ENCODE measurements at places on chromosomes 1 and 21.

DNA sequence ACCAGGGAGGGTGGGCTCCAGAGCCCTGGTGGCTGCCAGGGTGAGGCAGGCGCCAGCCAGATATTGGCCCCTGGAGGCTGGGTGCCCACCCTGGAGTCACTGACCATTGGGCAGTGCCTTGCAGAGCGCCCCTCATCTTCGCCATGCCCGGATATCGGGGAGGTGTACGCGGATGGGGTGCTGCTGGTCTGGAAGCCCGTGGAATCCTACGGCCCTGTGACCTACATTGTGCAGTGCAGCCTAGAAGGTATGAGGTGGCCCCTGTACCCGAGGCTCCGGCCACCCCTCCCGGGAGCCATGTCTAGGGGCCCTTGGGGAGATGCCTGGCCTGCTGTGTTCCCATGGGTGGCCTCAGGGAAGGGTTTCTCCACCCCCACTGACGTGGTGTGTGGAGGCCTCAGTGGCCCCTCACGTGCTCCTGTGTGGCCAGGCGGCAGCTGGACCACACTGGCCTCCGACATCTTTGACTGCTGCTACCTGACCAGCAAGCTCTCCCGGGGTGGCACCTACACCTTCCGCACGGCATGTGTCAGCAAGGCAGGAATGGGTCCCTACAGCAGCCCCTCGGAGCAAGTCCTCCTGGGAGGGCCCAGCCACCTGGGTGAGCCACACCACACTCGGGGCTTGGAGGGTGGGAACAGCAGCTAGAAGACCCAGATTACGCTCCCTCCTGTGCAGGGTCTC is 30.9 kb downstream of the TRIM11 start:
- DNase-seq = no peak

DNA sequence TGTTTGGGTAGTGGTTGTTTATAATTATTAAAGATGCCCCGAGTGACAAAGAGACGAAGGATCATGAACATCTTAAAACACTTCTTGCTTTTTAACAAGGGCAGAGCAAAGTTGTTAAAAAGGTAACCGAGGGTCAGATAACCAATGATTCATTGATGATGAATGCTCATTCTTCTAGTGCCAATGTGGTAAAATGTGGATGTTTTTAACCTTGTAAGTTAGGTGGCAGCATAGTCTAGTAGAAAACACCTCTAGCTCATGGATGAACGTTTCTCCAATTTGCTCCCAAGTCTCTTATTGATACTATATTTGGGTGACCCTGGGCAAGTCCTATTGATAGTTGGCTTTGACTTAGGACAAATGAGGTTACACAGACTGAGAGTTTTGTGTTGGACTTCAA is 167.9 kb downstream of the KIF26B start:
- DNase-seq = no peak

DNA sequence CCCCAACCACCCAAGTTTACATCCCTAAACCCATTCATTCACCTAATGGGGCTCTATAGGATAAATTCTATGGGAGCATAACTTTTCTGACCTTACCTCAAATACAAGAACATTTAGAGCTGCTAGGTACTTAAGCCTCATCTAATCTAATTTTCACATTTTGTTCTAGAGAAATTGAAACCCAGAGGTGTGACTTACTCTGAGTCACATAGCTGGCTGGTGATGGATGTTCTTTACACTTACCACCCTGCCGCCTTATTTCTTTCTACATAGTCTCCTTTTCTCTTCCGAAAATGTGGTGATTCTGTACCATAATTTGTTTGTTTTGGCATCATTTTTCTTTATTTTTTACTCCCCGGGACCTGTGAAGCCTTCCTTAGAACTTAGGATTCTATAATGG is 20.3 kb downstream of the TIPRL start:
- no peak for DNase-seq

DNA sequence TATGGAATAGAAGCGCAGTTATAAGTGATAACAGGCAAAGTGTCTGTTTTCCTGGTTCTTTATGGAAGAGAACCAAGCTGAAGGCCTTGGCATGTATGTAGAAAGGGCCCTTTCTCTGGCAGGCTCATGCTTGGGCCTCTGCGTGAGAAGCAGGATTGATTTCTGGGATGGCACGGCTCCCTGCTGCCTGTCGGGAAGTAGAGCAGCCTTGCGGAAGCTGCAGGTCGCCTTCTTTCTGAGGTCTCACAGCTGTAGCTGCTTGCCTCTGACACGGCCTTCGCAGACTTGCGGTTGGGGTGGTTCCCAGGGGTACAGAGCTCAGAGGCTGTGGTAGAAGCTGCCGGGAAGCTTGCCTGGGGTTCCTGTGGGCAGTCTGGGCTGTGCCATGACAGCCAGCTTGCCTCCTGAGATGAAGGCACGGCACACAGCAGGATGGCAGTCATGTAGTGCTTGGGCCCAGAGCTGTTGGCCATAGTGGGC is 39.4 kb downstream of the TRAPPC10 start:
- DNase-seq = no peak

DNA sequence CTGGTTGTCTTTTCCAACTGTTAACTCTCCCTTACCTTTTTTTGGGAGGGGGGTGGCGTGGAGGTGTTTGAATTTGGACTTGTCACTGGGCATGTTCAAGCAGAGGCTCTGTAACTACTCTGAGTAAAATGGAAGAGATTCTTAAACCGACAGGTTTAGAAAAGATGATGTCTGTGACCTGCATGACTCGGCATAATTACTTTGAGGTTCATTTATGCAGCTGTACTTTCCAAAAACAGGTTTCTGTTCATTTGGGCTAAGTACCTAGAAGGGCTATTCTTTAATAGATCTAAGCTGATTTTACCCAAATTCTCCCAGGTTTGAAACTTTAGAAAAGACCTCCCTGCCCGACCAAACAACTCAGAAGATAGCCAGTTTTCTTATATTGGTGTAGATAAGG is 80.3 kb downstream of the SLC35A3 start:
- no peak for DNase-seq

DNA sequence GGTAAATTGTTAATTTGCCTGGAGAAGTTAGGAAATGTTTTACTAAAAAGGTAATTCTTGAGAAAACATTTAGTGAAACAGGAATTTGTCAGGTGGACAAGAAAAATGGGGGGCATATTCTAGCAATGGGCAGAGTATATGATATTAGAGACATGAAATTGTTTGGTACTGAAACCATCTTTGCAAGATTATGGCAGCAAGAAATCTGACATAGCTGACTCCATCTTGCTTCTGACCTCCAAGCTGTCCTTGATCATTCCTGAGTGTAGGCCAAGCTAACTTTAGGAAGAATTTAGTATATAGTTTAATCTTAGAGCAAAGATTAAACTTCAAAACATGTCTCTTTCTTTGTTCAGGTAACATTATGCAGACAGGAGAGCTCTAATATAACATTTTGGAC is 14.0 kb upstream of the SAMSN1 start:
- no peak for DNase-seq

DNA sequence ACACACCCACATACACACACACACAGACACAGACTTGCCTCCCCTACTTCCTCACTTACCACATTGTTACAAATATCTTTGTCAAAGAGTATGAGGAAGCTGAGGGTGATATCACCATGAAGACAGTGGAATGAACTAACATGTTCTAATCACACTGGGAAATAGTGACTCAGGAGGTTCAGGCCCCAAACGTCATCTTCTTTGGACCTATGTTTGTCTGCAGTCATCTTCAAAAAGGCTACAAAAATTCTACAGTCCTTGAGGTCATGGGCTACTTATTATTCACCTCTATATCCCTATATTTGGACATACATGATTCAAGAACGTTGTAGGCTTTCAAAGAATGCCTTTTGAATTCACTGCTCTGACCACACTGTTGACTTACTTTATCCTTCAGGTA is 2.1 kb upstream of the LCE2C start:
- DNase-seq = no peak

DNA sequence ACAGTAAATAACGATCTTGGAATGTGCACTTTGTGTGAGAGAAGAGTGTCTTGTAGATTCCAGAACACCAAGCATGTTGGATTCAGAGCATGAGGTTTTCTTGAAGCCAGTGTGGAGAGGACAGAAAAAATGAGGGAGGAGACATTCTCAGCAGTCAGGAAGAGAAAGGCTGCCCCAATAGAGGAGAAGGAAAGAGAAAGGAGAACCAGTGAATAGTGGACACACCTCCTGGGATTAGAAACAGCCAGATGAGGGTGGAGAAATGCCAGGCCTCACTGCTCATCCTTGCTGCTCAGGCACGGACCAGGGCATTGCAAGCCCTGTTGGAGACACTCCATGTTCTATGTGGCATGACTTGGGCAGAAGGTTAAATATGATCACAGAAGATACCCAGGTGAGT is 69.0 kb upstream of the KAZN start:
- DNase-seq = no peak

DNA sequence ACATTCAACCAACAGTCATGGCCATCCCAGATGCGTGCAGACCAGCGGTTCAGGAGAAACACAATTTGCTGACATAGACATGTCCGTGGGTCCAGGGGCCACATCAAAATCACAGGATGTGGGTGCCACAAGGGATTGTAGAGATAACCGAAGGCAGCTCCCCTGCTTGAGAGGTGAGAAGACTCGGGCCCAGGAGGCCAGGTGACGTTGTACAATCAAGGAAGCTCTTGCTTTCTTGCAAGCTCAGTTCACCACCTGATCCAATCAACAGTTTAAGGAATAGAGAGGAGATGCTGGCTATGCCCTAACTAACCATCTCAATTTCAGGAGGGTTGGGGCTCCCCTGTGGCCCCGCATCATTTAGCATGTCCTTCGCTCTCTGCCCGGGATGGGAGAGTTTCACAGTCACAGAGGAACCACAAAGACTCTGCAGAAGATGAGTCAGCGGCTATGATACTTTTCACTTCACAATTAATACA is 19.5 kb downstream of the UBASH3A start:
- no peak for DNase-seq

GRCh38 chr1:22494144-22494543 is 42.5 kb downstream of the ZBTB40 start:
- no peak for DNase-seq

DNA sequence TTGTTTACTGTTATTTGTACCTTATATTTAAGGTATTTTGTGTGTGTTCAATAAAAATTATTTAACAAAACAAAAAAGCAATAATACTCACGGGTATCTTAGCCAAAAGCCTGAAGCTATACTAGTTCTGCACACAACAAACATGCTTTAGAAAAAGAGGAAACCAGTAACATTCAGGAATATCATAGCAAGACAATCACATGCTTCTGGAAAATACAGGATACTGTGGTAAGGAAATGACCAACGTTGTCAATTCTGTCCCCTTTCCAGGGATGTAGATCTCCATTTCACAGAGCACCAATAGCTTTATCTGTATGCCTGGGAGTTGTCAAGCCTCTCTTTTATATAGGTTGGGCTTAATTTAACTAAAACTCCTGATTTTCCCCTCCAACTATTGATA is 288.4 kb downstream of the SMYD3 start:
- DNase-seq = no peak

- no peak for DNase-seq
These were observed 112.1 kb upstream of the DNAH14 start for GRCh38 chr1:224817382-224817781.

DNA sequence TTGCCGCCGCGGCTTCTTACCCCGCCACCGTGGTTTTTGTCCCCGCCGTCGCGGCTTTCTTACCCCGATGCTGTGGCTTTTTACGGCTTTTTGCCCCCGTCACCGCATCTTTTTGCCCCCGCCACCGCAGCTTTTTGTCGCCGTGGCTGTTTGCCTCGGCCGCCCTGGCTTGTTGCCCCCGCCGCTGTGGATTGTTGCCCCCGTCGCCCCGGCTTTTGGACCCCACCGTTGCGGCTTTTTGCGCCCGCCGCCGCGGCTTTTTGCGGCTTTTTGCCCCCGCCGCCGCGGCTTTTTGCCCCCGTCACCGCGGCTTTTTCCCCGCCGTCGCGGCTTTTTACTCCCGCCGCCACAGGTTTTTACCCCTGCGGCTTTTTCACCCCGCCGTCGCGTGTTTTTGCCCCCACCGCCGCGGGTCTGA is 3934.3 kb downstream of the SRGAP2C start:
- no peak for DNase-seq

DNA sequence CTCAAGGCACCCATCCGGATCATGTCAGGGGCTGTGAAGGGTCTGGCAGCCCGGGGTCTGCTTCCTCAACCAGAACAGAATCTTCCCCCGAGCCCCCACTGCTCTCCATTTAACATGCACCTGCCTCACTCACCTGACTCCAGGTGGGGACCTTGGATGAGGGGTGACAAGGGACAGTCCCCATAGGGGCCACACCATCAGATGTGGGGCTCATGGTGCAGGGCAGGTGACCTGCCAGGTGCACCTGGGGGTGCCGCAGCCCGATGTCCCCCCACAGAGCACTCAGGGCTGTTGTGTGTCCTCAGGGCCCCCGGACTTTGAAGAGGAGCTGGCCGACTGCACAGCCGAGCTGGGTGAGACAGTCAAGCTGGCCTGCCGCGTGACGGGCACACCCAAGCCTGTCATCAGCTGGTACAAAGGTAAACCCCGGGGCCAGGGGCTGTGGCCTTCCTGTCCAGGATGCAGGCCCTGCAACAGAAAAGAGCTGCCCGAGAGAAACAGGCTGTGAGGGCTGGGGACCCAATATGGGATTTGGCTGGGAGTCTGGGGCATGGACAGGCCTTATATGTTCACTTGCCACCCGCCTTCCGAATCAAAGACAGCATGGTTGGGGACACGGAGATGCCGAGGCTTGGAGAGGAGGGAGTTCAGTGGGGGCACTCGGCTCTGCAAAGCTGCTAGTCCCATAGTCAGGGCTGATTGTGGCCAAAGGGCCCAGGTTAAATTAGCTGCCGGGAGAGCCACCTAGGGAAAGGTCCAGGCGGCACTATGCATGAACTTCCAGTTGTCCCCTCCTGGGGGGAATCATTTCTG is 64.6 kb downstream of the TRIM11 start:
- DNase-seq = no peak

GRCh38 chr1:201631037-201631436 is 92.1 kb downstream of the NAV1 start:
- DNase-seq = no peak

GRCh38 chr21:46661211-46661625 is 25.7 kb downstream of the PRMT2 start:
- peak; percentile 62 for DNase-seq

GRCh38 chr21:26819740-26820324 is 25.4 kb downstream of the ADAMTS1 start:
- no peak for DNase-seq

DNA sequence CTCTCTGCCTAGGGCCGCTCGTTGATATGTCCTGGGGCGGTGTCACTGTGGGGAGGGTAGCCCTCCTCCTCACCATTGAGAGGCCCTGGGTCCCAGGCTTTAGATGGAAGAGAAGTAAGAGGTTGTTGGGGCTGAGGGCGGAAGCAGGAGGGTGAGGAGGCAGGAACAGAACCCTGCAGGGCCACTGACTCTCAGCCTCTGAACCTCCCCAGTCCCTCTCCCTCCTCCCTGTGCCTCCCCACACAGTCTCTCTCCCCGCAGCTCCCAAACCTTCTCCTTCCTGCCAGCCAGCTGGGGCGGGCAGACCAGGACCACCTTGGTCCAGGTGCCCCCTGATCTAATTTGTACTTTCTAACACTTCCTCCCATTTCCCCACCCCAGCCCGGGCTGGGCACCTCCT is 14.3 kb upstream of the FAM131C start:
- DNase-seq = no peak

DNA sequence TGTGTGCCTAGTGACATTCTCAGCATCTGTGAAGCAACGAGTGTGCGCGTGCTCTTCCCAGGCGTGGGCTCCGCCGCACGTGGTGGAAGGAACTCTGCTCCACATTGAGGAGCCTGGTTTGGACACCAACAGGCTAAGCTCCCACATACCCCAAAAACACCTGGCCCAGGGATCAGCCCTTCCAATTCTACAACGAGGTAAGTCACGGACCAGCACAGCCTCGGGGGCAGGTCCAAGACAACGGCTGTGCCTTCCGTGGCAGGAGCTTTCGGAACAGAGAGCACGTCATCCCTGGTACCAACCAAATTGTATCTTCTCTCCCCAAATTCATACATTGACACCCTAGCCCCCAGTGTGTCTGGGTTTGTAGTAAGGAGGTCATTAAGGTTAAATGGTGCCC is 27.2 kb upstream of the PDE9A start:
- DNase-seq = no peak
